ENCODE measurements at places on chromosomes 2 and 18.

GRCh38 chr2:39154944-39155343, 34.1 kb upstream of the SOS1 start:
- no peak for DNase-seq

DNA sequence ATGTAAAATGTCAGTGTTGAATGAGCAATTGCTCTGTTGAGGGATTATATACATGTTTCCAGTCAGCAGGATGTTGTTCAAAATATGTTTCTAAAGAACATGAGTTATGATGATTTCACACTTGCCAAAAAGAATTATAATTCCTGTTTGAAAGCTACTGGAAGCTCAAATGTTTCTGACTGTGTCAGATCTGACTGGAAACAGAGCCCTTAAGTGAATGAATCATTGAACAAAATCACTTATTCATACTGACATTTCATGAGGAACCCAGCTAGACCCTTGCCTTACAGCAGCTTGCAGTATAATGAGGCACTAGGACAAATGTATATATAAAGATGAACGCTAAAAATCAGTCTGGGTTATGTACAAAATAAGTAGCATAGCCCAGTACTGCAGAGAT, 35.4 kb upstream of the ITGAV start:
- DNase-seq: no peak

- no peak for DNase-seq
Measured at GRCh38 chr18:4639628-4640310, 184.7 kb upstream of the DLGAP1 start.

- DNase-seq: no peak
Measured at GRCh38 chr18:24200494-24201290, 61.8 kb downstream of the CABYR start.

DNA sequence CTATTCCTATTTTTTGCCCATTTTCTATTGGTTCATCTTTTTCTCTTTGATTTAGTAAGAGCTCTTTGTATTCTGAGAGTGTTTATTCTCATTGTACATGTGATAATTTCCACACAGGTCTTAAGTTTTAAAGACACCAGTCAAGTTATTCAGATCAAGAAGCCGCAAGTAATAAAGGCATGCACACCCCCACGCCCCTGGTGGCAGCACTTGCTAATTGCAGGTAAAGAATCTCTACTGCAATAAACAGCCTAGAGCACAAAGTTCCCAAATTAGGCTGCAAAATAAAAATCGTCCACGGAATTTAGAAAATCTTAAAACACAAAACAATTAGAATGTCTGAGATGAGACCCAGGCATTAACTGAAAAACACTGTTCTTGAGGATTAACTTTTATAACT, 45.2 kb downstream of the ST3GAL5 start:
- no peak for DNase-seq

DNA sequence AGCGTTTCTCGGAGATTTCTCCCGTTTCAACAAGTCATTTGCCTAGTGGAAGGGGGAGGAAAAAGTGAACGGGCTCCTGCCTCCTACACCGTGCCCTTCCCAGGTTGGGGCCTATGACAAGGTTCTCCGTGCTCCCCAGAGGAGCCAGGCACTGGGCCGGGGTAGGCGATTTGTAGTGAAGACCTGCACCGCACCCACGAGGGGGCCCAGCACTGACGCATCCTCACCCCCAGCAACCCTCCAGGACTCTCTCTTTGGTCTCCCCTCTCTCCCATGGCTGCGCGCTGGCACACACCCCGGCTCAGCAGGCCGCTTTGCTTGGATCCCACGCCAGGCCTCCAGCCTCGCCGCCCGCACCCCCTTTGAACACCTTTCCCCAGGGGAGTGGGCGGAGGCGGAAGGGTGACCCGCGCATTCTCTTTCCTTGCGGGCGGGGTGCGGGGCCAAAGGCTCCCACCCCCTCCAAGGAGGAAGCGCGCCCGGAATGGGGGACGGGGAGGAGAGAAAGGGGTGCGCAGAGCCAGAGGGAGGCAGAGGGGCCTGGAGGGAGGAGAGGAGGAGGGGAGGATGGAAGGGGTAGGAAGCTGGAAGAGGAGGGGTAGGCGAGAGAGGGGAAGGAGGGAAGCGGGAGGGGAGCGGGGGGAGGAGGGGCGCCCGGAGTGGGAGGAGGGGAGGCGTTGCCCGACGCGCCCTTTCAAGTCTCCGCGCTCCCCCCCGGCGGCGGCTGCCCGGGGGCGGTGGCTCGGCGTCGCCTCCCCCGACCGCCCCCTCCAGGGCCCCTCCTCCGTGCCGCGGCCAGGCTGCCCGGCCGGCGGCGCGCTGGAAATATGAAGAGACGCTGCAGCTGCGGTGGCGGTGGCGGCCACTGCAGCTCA, at the start of gene APCDD1:
TSS of gene APCDD1 (plus strand) at position 830 of the 875 bp plus-strand sequence. CDS start 347 bp downstream, outside the sequence.
- no peak for DNase-seq

DNA sequence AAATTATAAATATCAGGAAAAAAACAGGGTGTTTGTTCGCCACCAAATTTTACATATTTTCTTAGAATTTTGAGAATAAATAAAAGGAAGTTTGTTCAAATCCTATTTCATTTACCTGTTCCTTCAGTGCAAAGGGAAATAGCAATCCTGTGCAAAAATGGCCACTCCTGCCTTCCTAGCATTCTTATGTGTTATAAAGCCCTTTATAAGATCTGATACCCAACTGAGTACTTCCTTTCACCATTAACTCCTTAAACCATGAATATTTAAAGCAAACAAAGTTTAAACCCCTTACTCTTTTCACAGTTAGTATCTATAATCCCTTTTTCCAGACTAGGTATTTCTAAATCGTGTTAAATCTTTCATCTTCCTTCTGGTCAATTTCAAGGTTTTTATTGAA, 427.8 kb downstream of the NR4A2 start:
- no peak for DNase-seq

- no peak for DNase-seq
Measured at GRCh38 chr18:42891705-42892104, 223.8 kb downstream of the RIT2 start.

DNA sequence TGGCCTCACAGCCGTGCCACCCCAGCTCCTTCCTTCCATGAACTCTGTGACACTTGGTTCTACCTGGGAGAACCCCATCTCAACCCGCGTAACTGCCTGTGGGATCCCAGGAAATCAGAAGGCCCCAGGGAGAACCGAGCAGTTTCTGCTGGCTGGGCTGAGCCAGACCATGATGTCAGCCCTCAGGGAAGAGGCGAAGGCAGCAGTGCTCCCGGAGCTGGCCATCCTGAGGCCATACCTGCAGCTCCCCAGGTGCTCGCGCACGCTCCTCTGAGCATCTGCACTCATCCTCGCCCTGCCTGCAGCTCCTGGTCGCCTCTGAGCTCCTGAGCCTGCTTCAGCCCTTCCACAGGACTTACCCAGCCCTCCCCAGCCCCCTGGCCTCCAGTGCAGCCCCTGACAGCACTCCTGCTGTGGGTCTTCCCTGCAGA, 186.1 kb downstream of the SEPTIN10 start:
- DNase-seq: no peak

- DNase-seq: no peak
Measured at GRCh38 chr2:106193690-106193976, 468 bp downstream of the UXS1 start.

- no peak for DNase-seq
Measured at GRCh38 chr2:31191931-31192330, 25.4 kb downstream of the CAPN14 start.

Measured in CD4-positive, alpha-beta T cell treated with Interleukin-15 for 4 hours (primary cell).